ENCODE measurements at places on chromosomes 11 and 22.
A peak's percentile ranks its signal among the peaks of the same experiment; 100 is the strongest.

DNA sequence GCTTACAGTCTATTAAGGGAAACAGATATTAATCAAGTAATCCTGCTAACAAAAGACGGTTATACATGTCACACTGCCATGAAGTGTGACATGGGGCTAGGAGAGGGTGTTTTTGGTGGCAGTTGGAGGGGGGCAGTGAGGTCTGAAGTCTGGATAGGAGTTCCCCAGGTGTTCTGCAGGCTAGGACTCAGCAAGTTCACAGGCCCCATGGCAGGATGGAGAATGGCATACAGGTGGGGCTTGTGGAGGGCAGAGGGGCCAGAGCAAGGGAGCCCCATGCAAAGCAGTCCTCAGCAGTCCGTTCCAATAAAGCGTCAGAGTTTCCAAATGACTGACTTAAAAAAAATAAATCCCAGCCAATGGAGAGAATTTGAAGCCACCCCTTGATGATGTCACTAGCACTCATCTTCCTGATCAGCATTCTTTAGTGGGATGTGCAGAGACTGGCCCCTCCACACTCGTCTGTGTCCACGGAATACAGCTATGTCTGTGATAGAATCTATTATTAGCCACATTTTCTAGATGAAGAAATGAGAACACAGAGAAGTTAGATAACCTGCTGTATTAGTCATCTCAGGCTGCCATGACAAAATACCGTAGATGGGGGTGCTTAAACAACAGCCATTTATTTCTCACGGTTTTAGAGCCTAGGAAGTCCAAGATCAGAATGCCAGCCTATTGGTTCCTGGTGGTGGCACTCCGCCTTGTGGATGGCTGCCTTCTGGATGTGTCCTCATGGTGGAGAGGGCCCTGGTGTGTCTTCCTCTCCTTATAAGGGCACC, 32.6 kb downstream of the PRDM11 start:
- DNase-seq: no peak

DNA sequence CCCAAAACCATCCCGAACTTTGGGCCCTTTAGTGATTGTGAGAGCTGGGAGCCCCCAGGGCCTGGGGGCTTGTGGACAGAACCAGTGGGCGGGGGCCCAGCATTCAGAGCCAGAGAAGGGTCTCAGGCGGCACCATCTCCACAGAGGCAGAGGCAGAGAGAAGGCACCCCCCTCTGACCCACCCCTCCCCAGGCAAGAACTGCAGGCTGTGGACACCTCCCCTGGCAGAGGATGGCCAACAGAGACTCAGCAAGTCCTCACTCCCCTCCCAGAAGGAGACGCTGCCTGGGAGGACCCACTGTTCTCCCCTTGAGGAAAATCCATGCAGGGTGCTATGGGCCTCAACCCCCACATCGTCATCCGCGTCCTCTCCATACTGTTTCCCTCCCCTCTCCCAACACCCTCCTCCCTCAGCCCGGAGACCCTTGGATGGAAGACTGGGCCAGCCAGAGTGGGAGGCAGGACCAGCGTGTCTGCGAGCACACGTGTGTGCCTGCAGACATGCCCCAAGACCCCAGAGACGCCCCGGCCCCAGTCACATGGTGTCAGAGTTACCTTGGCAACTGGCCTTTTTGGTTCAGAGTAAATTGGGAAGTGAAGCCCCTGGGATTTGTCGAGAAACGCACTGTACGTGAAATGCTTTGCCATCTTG, 42.6 kb downstream of the KCNC1 start:
- DNase-seq: no peak

- peak; percentile 27 for DNase-seq
Measured at GRCh38 chr11:123196060-123196714, 1.1 kb upstream of the CLMP start.

DNA sequence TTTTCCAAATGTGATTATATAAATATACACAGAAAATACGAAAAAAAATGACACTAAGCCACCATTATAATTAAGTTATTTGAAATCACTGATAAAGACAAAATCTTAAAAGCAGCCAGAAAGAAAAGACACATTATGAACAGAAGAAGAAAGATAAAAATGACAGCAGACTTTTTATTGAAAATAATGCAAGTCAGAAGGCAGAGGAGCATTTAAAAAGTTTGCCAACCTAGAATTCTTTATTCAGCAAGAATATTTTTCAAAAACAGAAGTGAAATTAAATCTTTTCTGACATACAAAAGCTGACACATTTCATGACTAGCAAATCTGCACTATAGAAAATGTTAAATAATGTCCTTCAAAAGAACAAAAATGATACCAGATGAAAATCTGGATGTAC, 77.8 kb downstream of the CD82 start:
- no peak for DNase-seq

- DNase-seq: no peak
Measured at GRCh38 chr11:19832086-19832750, 119.6 kb downstream of the NAV2 start.
